ENCODE measurements at places on chromosomes 6 and 20.

DNA sequence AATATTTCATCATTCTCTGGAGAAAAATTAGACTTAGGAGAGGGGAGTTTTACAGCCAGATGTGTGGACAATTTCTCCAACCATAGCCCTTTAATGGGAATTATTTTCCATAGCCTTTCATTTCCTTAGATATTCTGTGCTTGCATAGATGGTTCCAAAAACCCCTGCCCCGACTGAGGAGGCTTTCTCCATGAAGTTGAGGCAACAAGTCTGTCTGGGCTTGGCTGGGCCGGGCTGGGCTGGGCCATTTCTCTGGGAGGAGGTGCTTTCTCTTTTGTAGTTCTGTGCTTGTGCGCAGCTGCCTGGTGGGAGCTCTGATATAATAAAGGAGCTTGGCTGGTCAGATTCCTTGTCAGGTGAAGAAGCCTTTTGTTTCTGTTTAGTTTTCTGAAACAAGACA lies 71.4 kb downstream of the SOBP start:
- no peak for DNase-seq

DNA sequence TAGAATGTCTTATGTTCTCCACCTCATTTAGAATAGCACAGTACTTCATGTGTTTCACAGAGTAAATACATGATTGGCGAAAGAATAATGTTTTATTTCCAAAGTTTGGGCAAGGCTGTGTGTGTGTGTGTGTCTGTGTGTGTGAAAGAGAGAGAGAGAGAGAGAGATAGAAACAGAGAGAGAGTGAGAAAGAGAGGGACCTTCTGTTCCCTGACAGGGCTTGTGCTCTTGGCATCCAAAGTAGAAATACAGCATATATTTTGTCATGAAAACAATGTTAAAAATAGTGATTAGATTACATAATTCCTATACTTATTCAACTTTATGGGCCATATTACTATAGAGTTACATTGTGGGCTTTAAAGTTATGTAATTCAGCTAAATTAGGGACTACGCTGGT lies 201.2 kb downstream of the KIF6 start:
- DNase-seq = no peak

DNA sequence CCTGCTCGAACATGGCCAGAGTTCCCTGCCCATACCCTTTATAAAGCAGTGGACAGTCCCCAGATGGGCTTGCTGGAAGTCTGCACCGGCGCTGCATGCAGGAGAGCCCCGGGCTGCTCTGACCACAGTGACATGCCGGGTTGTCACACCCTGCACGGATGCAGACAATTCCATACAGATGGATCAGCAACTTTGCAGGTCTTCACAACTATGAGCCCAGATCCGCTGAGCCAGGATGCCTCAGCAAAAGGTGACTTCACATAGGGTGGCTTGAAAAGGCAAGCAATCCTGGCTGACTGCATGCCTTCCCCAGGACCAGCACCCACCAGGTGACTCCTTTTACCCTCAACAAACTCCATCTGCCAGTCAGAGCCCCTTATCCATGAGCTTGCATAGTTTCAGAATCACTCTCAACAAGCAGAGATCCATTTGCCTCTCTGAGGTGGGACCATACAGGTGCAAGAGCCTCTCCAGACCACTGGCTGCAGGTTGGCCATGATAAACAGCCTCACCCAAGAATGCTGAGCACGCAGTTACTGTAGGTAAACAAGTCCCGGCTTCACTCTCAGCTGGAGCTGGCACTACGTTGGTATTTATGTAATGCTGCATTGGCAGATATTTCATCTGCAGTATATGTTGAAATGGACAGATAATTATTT lies 183.0 kb upstream of the QKI start:
- no peak for DNase-seq

DNA sequence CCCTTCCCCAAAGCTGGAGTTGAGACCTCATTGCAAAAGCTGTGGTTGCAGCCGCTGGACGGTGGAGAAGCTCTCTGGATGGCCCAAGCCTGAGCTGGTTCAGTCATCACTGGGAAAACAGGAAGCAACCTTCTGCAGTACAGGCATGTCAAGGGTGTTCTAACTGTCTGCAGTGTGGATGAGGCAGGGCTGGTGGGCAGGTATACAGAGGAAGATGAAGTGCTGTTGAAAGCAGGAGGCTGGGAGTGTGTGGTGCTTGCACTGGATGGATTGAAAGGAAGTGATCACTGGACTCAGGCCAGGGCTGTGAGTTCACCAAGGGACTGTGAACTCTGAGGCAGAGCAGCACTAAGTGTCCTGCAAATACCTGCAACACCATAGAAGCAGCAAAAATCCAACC lies 89.0 kb upstream of the NOX3 start:
- DNase-seq = no peak

GRCh38 chr20:1118336-1119127 lies at the start of gene PSMF1:
TSS of gene PSMF1 (plus strand) at chr20:1118602. CDS start at chr20:1118774, 172 bp downstream.
- DNase-seq = peak; percentile 99

DNA sequence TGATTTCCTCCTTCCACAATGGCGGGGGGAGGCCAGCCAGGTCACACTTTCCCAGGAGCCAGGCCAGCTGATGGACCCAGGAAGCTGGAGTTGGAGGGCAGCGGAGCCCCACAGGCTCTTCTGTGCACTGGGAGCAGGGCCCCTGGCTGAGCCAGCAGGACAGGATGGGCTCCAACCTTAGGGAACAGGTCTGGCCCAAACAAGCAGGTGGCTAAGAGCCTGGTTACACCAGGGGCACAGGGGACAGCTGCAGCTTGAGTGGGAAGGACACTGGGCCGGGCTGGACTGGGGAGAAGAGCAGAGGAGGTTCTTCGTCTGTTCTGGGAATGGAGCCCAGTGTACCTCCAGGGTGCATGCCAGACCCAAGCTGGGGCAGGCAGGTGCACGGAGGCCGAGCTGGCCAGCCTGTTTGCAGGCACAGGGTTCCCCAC lies 102.3 kb downstream of the DLL1 start:
- no peak for DNase-seq

GRCh38 chr20:15339264-15339663 lies 1001.9 kb upstream of the FLRT3 start:
- DNase-seq = no peak

DNA sequence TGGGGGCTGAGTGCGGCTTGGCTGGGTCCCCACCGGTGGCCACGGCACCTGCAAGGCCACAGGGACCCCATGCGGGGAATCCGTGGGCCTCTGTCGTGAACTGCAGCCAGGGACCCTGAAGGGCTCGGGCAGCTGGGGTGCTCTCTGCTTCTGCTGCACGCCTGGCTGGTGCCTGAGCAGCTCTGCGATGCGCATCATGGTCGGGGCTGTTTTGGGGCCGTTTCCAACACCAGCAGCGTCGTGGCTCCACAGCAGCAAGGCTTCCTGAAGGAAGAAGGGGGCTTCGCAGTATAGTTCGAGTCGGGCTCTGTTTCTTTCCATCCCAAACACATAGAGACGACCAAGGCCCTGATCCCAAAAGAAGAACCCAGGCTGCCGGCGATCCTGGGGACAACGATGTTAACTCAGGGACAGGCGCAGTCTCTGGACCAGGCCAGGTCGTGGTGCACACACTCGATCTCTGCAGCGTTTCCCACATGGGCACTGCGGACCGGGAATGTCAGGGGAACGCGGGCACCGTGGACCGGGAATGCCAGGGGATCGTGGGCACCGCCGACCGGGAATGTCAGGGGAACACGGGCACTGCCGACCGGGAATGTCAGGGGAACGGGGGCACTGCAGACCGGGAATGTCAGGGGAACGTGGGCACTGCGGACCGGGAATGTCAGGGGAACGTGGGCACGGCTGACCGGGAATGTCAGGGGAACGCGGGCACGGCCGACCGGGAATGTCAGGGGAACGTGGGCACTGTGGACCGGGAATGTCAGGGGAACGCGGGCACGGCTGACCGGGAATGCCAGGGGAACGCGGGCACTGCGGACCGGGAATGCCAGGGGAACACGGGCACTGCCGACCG lies 36.8 kb upstream of the BHLHE23 start:
- no peak for DNase-seq

DNA sequence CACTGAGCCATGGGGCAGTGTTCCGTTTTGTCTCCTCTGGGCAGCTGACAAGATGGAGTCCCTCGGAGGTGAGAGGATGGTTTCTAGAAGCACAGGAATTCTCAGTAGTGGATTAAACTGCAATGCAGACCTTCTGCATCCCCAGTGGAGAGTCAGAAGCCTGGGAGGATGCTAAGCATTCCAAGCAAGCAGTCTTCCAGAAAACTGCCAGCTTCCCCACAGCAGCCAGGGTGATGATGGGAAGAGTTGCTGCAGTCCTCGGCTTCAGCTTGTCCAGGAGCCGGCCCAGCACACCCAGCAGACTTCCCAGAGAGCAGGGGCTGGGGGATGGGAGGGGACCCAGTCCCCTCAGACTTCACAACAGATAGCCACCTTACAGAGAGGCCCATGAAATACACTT lies 163.6 kb downstream of the LY86 start:
- DNase-seq = no peak

DNA sequence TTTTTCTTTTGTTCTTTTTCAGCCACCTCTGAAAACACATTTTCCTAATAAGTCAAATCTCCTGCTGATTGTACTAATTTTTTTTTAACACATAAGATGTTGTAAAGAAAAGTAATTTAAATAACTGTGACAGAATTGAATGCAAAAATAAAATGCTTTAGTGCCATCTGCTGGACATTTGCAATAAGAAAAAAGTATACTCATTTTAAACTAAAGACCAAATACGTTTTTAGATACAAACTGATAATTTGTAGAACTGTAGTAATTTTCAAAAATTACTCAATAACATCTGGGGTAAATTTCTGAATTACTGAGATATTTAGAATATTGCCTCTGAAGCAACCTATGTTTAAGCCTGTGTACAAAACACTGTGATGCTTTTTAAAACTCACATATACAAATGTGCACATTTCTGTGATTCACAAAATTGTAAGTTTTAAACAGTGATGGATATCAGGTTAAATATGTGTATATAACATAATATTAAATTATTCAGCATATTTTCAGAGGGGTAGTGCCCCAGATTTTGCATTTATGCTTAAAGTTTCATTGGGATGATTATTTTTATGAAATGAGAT lies 198.7 kb downstream of the RIMS1 start:
- DNase-seq = no peak

DNA sequence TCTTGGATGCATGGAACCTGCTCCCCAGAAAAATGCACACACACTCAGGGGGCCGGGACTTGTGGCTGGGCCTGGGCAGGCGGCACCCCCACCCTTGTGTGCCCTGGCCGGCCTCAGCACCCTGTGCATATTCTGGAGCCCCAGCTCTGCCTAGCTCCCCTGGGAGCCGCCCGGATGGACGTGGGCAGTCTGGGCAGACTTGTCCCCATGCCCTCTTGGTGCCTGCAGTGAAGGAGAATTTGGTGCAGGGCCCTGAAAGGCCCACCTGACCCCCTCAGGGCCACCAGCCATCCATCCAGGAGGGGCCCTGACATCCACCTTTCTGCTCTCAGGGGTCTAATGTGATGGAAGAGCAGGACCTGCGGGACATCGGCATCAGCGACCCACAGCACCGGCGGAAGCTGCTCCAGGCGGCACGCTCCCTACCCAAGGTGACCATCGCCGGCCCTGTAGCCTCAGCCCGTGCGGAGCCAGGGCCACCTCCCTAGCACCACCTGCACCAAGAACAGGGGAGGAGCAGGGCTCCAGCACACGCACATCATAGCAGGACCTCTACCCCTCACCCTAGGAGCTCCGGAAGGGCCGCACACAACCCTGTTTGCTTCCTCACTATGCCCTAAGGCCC lies 62.8 kb downstream of the TCP11 start:
- no peak for DNase-seq

- DNase-seq = no peak
Observed at GRCh38 chr20:49951151-49951550, 15.0 kb downstream of the RNF114 start.

GRCh38 chr6:168130697-168131371 lies 51.8 kb upstream of the FRMD1 start:
- no peak for DNase-seq

GRCh38 chr20:36541227-36541767 lies at the start of gene MYL9:
TSS of gene MYL9 (plus strand) at chr20:36541519. CDS start at chr20:36544885, 3,366 bp downstream.
- DNase-seq = no peak

- DNase-seq = no peak
Observed at GRCh38 chr6:125231574-125232343, 70.0 kb downstream of the HDDC2 start.

- no peak for DNase-seq
Observed at GRCh38 chr6:55033016-55033546, 141.2 kb upstream of the HCRTR2 start.

DNA sequence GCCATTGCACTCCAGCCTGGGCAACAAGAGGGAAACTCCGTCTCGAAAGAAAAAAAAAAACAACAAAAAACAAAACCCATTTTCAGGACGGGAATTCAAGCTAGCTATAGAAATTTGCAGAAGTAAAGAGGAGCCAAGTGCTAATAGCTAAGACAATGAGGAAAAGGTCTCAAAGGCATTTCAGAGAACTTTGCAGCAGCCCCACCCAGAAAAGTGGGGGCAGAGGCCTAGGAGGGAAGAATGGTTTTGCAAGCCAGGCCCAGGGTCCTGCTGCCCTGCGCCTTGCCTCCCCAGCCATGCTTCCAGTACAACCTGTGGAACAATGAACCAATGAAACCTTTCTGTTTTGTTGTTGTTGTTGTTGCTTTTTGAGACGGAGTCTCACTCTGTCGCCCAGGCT lies 38.3 kb upstream of the SAMHD1 start:
- DNase-seq = no peak

DNA sequence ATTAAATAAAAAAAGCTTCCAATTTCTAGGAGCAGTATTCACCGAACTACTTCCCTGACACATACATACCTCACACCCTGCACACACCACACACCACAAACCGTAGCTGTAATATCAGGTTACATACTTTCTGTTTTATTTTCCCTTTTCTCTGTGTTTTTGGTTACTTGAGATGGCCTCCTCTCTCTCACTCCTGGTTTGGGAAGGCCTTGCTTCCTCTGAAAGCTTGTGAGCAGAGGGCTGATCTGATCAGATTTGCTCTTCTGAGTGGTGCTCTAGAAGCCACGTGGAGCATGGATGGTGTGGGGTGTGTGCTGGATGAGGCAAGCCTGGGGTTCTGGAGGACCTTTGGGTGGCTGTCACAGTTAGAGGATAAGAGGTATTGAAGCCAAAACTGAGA lies 20.9 kb downstream of the UTRN start:
- DNase-seq = no peak

DNA sequence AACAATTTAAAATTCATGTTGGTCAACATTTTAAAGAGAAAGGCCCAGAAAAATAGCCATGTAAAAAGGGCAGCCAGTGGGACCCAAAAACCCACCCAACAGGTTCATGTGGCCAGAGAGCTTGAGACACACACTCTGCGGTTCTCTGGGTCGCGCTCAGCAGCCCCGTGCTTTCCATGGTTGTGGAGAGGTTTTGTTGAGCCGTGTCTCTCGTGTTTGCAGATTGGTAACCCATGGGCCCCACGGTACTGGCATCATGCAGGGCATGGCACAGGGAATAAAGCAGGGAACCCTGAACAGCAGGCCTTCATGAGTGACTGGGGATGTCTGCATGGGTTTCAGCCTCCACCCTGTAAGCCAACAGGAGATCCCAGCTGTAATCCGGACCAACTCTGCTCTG lies 127.7 kb upstream of the CST7 start:
- no peak for DNase-seq

- DNase-seq = no peak
Observed at GRCh38 chr20:3705491-3705969, 6.9 kb downstream of the SIGLEC1 start.

- no peak for DNase-seq
Observed at GRCh38 chr20:3311623-3312022, 72.6 kb upstream of the SLC4A11 start.

- peak; percentile 64 for DNase-seq
Observed at GRCh38 chr20:46512943-46513844, at the start of gene ZNF334. TSS of gene ZNF334 (minus strand) at chr20:46513559. CDS start at chr20:46512102, 1,457 bp downstream.
